Stimulated activated CD4-positive, alpha-beta T cell treated with anti-CD3 and anti-CD28 coated beads, TNF-alpha, amount 100 ng/mL, for 24 hours (primary cell): ENCODE measurements at places on chromosomes 12 and 14.

DNA sequence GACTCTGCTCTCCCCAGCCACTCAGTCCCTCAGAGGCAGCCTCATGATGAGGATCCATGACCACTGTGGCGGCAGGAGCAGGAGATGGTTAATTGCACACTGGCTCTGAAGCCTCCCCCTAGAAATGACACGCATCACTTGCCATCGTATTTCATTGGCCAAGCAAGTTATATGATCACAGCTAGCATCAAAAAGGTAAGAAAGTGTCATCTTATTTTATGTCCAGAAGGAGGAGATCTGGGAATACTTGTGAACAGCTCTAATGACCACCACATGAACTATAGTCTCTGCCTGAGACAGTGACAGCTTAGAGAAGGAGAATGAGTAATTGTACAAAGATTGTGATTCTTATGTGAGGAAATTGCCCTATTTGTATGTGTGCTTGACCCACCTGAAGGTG, 363.4 kb downstream of the NUAK1 start:
- DNase-seq, result no peak

GRCh38 chr12:58648176-58648575, 272.1 kb downstream of the LRIG3 start:
- no peak for DNase-seq

GRCh38 chr14:101065696-101066694, 162.5 kb upstream of the RTL1 start:
- DNase-seq, result no peak

DNA sequence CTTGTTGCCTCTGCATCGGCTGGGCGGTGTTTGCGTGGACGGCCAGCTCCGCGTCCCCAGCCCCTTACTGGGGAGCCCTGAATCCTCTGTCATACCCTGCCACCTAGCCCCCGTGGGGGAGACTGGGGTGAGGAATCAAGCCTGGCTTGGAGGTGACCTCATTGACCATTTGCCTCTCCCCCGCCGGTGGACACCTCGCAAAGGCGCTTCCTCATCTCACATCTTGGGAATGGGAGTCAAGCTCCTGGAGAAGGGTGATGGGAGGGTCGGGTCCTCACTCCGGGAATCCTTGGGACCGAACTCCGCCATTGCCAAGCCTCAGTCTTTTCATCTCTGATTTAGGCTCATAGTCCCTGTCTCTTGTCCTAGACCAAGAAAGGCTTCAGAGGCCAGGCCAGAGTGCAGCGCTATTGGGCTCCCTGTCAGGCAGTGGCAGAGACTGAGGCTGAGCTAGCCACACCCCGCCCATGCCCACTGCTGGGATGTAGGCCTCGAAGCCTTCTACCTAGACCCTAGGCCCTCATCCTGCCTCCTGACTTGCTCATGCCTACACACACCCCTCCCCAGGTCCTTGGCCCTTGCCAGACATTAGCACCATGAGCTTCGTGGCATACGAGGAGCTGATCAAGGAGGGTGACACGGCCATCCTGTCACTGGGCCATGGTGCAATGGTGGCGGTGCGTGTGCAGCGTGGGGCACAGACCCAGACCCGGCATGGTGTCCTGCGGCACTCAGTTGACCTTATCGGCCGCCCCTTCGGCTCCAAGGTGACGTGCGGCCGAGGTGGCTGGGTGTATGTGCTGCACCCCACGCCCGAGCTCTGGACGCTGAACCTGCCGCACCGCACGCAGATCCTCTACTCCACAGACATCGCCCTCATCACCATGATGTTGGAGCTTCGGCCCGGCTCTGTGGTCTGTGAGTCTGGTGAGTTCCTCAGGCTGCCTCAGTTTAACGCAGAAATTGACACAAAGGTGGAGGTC, 678 bp downstream of the TRMT61A start:
- DNase-seq, result no peak

- no peak for DNase-seq
These were observed 54.2 kb downstream of the CKAP4 start for GRCh38 chr12:106193394-106194215.

GRCh38 chr12:95573951-95574576, 22.8 kb upstream of the USP44 start:
- DNase-seq, result no peak

GRCh38 chr12:95182868-95183415, 34.3 kb downstream of the FGD6 start:
- DNase-seq, result no peak

DNA sequence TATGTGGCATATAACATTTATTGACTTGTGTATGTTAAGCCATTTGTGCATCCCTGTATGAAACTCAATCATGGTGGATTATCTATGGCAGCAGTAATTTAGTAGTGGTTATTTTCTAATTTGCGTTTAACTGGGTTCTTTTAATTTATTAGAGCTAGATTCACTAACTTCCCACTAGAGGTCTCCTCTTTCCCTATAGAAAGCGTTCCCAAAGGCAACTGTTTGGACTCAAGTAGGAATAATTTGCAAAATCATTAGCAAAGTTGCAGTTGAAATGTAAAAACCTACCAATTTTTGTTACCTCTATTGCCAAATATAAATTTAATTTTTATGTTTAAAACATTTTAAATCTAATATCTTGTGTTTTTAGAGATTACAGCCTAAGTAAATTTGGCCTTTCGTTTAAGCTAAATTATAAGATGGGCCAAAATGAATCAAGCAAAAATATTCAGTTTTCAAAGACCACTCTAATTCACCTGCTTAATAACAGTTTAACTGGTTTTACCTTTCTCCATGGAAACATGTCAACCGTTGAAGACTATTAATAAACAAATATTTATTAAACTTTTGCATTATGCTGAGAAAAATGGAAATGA, 6.0 kb downstream of the DMAC2L start:
- no peak for DNase-seq

DNA sequence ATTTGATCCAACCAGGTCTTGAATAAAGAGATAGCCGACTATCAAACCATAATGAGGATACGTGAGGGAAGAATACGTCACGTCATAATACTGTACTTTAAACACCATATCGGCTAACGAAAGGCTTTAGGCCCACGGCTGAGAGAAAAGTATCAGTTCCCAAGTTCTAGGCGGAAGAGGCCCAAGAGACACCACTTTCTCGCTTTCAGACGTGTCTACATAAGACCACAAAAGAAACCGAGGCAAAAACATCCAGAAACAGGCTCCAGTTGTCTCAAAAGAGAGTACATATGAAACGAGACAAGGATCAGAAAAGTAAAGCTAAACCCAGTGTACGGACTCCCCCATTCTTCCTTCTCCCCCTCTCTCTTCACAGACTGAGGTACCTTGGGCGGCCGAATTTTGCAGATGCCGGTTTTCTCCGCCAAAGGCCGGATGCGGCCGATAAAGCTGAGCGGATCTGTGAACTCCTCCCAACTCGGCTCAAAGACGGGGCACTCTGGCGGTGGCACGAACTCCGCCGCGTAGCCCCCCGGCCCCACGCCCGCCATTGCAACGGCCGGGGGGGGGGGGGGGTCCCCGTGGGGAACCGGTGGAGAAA, 479 bp downstream of the KDM5A start:
- peak; percentile 16 for DNase-seq

- DNase-seq, result no peak
These were observed 441.2 kb downstream of the BTG1 start for GRCh38 chr12:91704446-91704845.

- no peak for DNase-seq
These were observed 63.9 kb downstream of the KLHL28 start for GRCh38 chr14:44897845-44898151.

DNA sequence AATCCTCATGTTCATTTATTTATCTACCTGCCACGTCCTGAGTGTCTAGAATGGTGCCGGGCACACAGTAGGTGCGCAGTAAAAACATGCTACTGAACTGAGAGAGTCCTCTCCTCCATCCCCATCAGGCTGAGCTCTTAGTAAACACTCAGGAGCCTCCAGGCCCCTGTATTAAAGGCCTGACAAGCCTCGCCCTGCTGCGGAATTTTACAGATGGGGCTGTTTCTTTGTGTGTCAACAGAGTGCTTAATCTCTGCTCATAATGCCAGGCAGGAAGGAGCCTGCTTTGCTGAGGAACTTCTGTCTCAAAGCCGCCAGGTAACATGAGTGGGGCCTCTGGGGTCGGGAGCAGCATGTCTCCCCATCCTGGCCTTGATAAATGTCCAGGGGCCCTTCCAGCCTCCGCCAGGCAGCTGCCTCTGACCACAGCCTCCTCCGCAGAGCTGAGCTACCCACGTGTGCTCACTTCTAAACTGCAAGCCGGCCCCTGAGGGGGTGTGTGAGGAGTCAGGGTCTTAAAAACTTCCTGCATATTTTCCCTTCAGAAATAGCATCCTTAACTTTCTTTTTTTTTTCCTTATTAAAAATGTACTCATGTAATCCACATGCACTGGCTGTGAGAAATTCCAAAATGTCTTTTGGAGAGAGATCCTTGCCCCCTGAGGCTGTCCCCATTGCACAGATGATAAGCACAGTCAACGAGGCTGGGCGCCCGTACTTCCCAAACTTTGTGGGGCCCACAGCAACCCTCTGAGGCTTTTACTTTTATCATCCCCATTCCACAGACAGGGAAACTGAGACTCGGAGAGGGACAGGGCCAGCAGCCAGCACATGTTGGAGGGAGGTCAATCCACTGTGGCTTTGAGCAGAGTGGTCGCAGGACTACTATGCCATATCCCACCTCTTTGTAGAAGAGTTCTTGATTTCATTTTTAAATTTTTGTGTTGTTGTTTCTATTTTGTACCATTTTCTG, 116.0 kb upstream of the NCOR2 start:
- DNase-seq, result no peak

- DNase-seq, result no peak
These were observed 13.2 kb downstream of the PGF start for GRCh38 chr14:74942181-74942580.

- DNase-seq, result no peak
These were observed 123.3 kb downstream of the SLC38A6 start for GRCh38 chr14:61104358-61104757.

DNA sequence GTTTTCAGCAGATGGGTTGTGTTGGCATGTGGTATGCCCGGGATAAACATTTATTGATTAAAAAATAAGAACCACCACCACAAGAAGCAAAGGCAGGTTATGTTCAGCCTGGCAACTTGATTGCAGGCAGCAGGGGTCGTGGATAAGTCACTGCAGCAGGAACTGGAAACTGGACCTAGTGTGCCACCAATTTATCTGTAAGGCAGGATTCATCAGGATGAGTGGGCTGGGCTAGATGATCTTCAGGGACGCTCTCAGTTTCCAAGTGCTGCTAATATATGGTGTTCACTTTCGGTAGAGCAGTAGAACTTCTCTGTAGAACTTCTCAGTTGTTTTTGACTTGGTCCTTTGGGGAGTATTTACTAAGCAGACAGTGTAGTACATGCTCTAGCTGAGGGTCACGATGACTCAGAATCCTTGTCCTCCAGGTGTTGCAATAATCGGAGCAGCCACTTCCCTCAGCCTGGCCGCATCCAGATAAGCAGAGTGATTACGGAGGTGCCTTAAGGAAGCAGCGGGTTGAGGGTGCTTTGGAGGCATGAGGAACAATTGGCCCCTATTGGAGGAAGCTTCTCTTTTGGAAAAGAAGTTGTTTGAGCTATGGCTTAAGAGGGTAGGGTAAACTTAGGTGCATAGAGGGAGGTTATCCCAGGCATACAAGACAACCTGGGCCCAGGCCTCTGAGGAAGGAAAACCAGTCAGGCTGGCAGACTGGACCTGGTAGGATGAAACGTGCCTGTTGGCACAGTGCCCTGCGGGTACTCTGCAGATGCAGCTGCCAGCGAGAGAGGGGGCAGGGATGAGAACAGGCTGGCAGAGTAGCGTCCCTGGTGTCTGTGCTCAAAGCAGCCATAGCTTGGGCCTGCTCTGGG, 104.0 kb downstream of the GPR135 start:
- no peak for DNase-seq

DNA sequence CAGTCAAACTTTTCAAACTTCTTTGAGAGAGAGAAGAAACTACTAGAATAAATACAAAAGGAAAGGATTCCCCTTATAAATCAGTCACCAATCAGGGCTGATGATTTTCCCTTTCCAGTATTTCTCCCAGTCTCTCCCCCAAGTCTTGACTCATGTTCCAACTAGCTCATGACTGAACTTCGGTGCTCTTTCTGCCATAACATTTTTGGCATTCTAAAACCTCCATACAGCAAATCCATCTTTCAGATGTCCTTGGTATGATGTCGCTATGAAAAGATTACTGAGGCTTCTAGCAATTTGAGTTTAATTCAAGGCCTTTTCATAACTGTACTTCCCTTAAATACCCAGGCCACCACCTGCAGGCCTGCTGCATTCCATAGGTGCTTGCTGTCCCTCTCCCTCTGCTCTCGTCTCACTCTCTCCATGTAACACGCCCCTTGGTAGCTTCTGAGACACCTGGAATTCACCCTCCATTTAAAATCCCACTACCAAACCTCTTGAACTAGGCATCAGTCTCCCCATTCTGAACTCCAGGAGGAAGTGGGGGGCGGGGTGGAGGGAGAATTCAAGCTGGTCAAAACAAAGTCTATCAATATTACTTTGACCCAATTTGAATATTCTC, 2.4 kb downstream of the PRKD1 start:
- DNase-seq, result no peak

DNA sequence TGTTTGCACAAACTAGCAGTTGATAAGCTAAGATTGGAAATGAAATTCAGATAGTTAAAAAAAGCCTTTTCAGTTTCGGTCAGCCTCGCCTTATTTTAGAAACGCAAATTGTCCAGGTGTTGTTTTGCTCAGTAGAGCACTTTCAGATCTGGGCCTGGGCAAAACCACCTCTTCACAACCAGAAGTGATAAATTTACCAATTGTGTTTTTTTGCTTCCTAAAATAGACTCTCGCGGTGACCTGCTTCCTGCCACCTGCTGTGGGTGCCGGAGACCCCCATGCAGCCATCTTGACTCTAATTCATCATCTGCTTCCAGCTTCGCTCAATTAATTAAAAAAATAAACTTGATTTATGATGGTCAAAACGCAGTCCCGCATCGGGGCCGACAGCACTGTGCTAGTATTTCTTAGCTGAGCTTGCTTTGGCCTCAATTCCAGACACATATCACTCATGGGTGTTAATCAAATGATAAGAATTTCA, 335.6 kb downstream of the TMEM121 start:
- DNase-seq, result no peak

DNA sequence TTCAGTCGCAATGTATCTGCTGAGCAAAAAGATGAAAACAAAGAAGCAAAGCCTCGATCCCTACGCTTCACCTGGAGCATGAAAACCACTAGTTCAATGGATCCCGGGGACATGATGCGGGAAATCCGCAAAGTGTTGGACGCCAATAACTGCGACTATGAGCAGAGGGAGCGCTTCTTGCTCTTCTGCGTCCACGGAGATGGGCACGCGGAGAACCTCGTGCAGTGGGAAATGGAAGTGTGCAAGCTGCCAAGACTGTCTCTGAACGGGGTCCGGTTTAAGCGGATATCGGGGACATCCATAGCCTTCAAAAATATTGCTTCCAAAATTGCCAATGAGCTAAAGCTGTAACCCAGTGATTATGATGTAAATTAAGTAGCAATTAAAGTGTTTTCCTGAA, 19.8 kb downstream of the CKB start:
- no peak for DNase-seq
